Uterine smooth muscle cell (primary cell): ENCODE measurements at places on chromosomes 5 and 9. TPM values are rescaled to one million over a fixed set of nuclear protein-coding genes. Genes with fewer than 3 reads are reported as not detected.

The SFXN1 gene
- total RNA-seq = 133 and 241 TPM in 2 replicates

The AGPAT2 gene
- 52.0 and 54.6 TPM in 2 replicates for total RNA-seq

The DND1 gene
- 0.12 and 0.33 TPM in 2 replicates for total RNA-seq

The SLC6A18 gene
- total RNA-seq = not detected in 2 replicates

The SURF1 gene
- total RNA-seq = 21.5 and 25.6 TPM in 2 replicates

The NEUROG1 gene
- total RNA-seq = not detected in 2 replicates

The SOX30 gene
- 0.12 TPM in 1 of 2 replicates, not detected in the other for total RNA-seq

The OGN gene
- 0.33 and 0.37 TPM in 2 replicates for total RNA-seq

The NME5 gene
- 1.7 and 3.4 TPM in 2 replicates for total RNA-seq

The ASS1 gene
- total RNA-seq = 45.8 and 186 TPM in 2 replicates
